Head of caudate nucleus (tissue), 42 donors: ENCODE measurements at places on chromosomes 13 and 19.

DNA sequence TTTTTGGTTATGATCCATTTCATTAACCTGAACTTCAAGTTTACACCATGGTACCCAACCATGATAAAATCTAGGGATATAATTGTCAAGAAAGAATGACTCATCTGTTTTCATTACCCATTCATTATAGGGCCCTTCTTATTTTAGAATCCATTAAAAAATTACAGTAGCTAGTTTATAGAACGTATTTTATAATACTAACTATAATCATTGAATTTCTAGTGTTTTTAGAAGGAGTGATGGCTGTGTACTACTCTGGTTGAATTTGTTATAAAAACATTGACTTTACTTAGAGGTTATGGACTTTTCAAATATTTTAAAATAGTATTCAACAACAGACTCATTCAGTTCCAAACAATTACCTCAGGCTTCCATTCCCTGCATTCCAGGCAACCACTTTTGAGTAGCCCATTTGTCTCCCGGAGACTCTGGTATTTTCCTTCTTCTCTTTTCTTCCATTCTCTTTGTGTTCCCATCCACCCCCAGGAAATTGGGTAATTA lies 71.9 kb upstream of the KLF12 start:
- DNase-seq: no peak

GRCh38 chr19:18683958-18684641 lies 620 bp downstream of the CRTC1 start:
- DNase-seq: no peak

DNA sequence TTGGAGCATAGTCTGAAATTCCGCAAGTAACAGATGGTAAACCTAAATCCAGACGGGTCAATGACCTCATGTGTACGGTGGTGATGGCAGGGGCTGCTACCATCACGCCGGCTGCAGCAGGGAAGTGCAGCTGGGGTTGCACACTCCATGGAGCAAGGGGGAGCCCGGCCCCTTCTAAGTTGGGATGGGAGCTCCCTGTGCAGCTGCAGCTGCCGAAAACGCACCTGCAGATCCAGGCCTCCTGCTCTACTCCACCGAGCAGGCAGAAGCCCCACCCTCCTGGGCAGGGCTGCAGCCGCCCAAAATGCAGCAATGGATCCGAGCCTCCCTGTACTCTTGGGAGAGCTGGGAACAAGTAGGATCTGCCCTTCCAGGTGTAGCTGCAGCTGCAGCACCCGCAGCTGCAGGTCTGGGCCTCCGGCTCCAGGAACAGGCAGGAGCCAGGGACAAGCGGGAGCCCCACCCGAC lies 25.5 kb downstream of the KBTBD6 start:
- no peak for DNase-seq

DNA sequence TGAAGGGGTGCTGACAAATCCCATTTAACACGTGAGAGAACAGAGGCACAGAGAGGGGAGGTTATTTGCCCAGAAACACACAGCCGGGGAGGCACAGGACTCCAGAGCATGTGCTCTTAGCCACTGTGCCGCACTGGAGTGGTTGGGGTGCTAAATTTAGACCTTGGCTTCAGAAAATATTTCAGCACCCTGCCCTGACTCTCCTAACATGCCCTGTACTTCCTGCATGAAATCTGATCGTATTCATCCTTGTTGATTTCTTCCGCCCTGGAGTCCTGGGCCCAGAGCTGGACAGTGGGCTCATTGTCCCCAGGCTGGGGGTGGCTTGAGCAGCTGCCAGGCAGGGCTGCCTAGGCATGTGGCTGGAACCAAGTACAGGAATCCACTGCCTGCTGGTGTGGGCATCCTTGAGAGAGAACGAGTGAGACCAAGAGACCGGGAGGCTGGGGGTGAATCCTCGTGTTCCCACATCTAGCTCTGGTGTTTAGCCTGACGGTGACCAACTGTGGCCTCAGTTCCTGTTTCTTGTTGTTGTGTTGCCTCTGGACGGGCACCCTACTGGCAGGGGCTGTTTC lies 5.3 kb downstream of the SLC27A1 start:
- DNase-seq: peak; percentile 93

DNA sequence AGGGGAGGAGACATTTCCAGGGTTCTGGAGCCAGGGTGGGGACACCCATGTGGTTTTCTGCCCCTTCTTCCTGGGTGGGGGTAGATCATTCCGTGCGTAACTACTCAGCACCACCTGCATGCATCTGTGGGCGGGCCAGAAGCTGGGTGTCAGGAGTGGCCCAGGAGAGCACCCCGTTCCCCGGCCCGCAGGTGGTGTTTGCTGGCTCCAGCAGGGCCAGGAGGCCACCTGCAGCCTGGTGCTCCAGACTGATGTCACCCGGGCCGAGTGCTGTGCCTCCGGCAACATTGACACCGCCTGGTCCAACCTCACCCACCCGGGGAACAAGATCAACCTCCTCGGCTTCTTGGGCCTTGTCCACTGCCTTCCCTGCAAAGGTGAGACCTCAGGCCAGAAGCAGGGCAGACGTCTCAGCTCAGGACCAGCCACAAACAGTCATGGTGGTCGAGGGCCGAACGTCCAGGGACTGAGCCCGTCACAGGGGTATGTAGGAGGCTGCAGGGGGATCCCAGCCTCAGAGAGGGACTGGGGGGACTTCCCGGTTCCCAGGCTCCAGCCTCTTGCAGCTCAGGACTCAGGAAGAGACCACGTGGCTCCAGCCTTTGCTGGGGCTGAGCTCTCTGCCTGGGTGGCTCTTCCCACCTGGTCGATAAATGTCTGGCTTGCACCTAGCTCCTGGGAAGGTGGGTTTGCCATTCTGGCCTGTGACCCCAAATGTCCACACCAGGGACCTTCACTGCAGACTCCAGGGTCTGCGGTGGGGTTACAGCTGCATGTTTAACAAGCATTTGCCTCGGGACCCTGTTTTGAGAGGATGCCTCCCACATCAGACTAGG lies 1.6 kb downstream of the FSTL3 start:
- DNase-seq: no peak

DNA sequence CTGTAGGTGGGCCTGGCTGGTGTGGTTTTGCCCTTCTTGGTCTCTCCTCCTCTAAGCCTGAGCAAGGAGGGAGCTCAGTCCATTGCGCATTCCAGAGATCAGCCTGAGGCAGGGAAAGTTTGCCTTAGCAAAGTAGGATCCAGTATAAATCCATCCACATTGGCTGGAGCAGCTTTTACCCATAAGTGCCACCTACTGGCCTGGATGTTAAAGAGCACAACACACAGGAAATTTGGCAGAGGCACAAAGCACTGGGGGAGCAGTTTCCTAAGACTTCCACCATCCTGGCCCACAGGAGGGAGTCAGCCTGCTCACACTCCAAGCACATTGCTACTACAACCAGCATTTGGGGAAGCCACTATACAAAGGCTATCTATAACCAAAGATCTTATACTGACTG lies 1124.2 kb downstream of the SLITRK1 start:
- DNase-seq: no peak

DNA sequence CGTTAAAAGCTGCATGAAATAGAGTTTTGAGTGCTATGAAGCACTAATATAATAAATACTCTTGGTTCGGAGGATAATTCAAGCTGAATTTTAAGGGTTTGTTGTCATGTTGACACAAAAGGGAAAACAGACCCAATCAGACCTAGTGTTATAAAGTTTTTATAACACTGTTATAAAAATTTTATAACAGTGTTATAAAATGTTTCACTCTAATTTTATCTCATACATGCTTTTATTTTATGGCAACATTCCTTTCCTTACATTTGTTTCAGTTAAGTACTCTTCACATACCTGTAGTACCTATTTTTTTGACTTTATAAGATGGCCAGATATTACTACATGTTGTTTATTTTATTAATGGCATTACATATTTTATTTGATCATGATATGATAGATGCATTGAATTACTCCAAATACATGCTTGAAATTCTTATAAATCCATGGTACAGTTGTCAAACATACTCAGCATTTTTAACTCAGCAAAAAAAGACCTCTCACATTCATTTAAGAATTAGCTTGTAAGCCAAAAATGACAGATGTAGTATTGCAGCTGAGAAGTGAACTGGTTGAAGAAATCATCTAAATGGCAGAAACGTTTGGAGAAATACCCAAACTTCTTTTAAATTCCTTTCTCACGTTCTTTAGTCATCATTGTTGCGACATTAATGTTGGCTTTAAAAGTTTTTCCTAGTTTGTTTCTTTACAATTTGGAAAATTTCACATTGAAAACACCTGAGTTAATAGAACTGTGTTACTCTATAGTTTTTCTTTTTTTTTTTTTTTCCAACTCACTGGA lies 104.5 kb downstream of the PIBF1 start:
- DNase-seq: no peak

DNA sequence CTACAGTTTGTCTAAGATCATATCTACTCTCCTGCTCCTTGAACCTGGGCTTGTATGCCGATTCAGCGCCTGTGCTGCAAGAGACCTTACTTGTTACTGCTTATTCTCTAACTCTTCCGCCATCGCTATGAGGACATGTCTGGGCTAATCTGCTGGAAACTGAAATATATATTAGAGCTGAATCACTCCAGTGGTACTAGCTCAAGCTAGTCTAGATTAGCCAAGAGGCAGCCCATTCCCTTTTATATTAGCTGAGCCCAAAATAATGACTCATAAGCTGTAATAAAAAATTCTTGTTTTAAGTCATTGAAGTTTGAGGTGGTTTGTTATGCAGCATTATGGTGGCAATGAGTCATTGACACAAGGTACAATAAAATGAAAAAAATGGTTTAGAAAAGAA lies 52.8 kb downstream of the SLC6A16 start:
- DNase-seq: no peak

DNA sequence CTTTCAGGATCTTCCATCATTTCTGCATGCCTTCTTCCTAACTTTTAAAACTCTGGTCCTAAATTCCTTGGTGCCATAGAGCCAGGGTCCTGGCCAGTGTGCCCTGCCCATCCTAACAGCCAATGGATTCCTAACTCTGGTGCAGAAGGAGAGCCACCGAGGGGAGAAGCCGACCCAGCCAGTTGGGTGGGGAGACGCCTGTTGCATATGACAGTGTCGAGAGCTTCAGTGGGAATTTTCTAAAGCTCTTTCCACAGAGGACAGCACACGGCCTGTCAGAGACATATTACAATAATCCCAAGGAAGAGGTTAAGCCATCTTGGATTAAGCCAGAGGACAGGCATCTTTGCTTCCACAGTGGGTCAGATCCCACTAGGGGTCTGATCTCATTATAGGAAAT lies 180.4 kb downstream of the ZNF536 start:
- DNase-seq: no peak

DNA sequence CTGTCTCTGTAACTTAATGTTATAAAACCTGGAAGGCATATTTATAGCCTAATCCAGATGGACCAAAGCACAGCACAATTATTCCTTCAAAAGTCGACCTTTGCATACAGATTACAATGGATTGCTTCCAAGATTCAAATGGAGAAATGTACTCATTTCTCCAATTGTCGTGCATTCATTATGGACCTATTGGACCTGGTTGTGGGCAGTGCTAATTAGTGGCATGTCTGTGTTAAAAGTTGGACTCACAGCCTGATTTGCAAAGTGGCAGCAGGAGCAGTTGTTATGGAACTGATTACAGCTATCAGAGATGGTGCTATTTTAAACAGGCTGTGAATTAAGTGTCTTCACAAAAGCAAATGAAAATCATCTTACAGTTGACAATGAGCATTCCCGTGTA lies 1529.3 kb upstream of the SLC10A2 start:
- no peak for DNase-seq

DNA sequence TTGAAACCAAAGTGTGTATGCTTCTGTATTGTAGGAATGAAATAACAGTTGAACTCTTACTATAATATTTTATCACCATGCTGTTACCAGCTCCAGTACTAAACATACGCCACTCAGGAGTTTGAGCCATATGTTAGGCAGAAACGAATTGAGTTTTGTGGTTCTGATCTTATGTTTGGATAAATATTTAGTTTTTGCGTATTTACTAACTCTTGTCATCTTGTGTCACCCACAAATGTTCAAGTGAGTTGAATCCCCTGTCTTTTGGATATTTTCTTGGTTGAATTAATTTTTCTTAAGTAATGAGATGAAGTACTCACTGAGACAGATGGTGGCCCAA lies 1.5 kb downstream of the FNDC3A start:
- no peak for DNase-seq

- peak; percentile 69 for DNase-seq
Observed at GRCh38 chr19:35268536-35269437, at the start of gene USF2. Gene USF2 (plus strand): TSS chr19:35268962. CDS start chr19:35269102, 140 bp downstream.

DNA sequence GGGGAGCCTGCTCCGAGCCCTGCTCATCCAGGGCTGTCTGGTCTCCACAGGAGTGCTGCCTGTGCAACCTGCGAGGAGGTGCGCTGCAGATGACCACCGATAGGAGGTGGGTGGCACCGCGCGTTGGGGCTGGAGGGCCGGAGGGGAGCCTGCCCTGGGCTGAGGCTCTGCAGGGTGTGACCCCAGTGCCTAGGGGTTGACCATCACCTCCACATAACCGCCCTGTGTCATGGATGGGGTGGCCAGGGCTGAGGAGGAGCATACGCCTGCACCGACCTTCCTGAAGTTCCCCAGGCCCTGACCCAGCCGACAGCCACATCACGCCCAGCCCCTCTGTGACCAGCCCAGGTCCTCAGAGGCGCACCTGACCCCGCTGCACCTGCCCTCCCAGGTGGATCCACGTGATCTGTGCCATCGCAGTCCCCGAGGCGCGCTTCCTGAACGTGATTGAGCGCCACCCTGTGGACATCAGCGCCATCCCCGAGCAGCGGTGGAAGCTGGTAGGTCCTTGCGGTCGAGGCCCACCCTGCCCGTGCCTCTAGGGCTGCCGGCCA lies 168.7 kb downstream of the KDM4B start:
- DNase-seq: no peak

DNA sequence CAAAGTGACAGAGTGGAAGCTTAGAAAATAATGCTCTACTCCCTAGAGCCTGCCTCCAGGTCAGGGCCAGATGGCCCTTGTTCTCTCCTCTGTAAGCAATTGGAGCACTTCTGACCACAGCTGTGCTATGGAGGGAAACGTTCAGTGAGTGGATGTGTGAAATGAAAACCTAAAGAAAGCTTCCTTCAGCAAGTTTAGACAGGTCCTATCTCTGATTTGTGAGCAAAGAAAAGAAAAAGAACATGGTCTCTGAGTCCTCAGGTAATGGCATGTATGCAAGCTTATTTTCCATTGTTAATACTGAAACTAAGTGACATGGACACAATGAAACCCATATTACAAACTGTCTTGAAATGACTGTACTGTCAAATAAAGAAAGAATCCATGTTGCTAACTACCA lies 1486.8 kb downstream of the EFNB2 start:
- no peak for DNase-seq

GRCh38 chr19:45382426-45382825 lies 12.1 kb upstream of the ERCC2 start:
- DNase-seq: no peak

DNA sequence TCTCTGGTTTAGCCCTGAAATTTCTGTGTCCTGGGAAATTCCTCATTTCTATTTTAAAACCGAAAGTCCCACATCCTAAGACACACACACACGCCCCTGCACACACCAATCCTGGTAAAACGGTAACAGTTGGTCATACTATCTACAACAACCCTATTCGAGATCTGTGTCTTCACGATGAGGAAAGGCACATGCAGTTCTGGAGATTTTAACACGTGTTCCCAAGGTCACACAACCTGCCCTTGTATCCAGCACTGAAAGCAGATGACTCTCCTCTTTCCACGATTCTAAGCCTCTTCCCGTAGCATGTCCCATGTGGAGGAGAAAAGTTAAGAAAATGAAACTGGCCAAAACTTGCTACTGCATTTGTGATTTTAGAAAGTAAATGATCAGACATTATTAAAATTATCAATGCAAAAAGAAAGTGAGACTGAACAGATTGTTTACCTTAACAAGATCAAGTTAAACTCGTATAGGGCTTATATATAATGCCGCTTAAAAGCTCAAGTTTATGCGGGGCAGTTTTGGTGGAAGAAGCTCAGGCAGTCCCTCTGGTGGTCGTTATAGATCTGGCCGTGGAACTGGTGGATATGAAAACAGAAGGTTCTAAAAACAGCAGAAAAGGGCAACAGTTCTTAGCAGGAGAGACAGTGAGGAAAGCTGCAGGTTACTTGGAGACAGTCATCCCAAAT lies 32.7 kb downstream of the VSTM1 start:
- DNase-seq: no peak
